Immature natural killer cell (primary cell): ENCODE measurements at places on chromosomes 5 and 9.

DNA sequence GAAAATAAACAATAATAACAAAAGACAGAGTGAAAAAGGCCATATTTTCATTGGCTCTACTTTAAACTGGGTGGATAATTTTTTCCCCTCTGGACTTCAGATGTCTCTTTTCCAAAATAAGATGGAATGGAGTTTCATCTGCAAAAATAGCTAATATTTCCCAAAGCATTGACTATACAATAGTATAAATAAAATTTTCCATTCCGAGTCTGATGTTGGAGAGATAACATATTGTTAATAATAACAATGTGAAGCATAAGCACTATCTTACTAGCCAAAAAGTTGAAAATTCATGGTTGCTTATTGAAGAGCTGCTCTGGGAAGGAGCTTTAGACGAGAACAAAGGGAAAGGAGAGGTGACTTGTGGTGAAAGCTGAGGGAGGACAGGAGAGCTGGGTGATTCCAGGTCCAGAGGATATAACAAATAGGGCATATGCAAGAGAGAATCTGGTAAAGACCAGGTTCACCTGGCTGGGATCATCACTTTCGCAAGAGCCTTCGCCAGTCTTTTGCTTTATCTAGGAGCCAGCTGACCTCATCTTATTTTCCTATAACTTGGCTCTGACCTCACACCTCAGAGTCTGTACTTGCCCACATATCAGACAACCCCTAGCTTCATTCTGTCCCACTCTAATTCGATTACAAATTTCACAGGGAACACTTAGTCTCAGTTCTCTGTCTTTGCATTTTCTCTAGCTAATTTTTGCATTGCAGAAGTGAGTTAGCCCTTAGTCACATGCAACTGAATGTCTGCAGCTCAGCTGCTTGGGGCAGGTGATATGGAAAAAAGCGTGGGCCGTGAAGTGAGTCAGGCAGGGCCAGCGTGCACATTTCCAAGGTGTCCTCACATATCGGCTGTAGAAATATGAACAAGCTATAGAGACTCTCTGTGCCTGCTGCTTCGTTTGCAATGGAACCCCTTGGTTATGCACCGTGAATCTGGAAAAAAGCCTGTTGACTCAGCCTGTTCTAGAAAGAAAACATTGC, 7.6 kb upstream of the ZNF474 start:
- DNase-seq, result no peak

DNA sequence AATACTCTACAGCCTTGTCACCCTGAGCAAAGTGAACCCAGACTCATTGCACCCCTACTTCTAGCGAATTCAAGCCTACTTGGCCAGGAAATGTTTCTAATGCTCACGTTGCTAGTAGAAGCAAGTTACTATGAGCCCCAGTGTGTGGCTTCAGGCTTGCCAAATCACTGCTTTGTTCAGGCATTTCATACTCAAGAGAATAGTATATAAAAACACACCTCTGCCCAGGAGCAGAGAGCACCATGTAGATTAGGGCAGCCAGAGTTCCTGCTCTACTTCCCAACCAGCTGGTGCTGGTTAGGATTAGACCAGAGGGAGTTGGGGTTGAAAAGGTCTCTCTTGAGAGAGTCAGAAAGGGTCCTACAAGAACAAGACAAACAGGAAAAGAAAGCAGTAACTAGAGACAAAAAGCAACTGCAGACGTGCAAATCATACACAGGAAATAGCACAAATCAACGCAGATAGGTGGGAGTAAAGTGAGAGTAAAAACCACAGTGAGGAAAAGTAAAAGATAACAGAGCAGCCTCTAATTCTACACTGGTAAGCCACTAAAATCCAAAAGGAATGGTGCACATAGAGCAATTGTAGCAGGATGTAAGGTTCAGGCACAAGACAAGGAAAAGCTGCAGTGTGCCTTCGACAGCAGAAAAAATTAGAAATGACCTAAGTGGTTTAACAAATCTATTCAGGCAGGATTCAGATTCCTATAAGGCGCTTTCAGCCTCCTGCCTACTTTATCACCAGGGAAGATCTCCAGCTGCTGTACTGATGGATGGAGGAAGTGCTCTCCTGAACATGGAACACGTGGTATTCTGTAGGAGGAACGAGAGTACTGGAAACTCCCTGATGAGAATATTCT, 49.6 kb upstream of the KIF2A start:
- DNase-seq, result peak; percentile 24

GRCh38 chr5:57307516-57307915, 133.7 kb downstream of the GPBP1 start:
- DNase-seq, result no peak

GRCh38 chr5:132759114-132760048, 12.2 kb downstream of the CCNI2 start:
- no peak for DNase-seq

DNA sequence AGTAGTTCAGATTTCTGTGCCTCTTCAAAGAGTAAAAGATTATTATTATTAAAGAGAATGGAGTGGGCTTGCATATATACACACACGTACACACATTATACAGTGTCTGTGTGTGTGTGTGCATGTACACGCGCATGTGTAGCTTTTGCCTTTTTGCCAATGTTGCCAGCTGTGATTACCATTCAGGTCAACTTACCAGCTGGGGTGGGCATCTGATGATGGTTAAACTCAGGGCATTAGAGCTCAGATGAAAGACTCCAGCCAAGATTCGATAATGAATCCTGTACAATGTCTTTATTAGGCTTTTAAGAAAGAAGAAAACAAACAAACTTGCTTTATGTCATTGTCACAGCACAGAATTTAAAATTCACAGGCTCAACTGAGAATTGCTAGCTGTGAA, 296.5 kb upstream of the DMAC1 start:
- no peak for DNase-seq

GRCh38 chr9:99231711-99232110, 9.6 kb downstream of the SEC61B start:
- no peak for DNase-seq

DNA sequence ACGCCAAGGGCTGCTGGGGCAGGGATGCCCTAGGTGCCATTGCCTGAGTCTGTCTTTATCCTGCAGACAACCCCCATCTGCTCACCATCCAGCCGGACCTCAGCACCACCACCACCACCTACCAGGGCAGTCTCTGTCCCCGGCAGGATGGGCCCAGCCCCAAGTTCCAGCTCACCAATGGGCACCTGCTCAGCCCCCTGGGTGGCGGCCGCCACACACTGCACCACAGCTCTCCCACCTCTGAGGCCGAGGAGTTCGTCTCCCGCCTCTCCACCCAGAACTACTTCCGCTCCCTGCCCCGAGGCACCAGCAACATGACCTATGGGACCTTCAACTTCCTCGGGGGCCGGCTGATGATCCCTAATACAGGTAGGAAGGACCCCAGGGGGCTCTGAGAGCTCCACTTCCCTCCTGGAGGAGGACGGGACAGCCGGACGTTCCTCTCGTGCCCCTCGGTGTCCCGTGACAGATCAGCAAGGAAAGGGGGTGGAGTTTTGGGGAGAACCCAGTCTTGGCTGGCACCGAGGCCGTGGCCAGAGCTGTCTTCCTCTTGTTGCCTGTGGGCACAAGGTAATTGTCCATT, 24.9 kb downstream of the HK3 start:
- DNase-seq, result no peak

DNA sequence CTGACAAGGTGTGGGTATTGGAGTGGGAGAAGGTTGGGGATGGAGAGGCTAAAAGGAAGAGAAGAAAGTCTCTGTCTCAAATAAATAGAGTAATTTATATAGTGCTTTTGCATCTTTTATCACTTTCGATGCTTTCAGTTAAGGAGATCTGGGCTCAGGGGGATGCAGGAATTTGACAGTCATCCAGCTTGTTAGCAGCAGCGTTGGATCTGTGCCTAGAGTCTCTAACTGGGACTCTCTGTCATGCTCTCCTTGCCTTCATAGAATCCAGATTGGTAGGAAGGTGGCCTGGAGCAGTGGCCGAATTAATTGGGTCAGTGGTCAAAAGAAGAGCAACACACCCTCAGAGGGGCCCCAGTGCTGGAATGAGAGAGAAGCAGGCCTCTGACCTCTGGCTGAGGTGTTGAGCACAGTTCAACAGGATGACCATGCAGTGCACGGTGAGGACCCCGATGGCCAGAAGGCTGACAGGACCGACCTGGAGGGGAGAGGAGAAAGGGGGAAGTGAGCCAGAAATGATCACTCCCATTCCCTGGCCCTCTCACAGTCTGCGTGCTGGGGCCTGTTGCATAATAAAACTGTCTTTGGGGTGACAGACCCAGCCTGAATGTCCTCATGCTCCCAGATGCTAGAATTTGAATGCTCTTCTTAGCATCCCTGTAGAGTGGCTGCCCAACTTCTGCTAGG, 7.6 kb downstream of the SLC36A3 start:
- no peak for DNase-seq

- no peak for DNase-seq
These were observed 78.4 kb upstream of the CKMT2 start for GRCh38 chr5:81154725-81155124.

- DNase-seq, result no peak
These were observed 227.3 kb downstream of the MCTP1 start for GRCh38 chr5:95057615-95058014.

GRCh38 chr5:119174578-119175163, 103.8 kb downstream of the DMXL1 start:
- DNase-seq, result no peak

GRCh38 chr5:88140856-88141752, 127.5 kb downstream of the TMEM161B start:
- DNase-seq, result peak; percentile 95

GRCh38 chr9:3177146-3177761, 333.4 kb upstream of the PUM3 start:
- DNase-seq, result no peak

GRCh38 chr9:130041648-130042405, 1.2 kb downstream of the FNBP1 start:
- DNase-seq, result no peak

DNA sequence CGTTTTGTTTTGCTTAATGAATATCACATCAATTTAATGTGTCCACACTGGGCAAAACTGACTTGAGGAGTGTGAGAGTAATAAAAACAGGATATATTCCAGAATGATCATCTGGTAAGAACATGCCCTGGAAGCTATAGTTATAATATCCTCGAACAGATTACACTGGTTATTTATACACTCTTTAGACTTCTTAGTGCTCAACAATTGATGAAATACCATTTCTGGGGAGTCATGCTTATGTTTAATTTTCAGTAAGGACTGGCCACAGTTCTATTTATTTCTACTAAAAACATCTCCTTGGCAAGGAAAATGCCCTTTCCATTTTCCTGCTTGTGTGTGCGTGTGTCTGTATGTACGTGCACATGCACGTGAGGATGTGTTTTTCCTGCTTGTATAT, 205.0 kb downstream of the TRIO start:
- DNase-seq, result no peak

GRCh38 chr5:164000819-164001218, 495.4 kb downstream of the MAT2B start:
- no peak for DNase-seq
